ENCODE measurements at places on chromosomes 13 and 19. TPM values are rescaled to one million over a fixed set of nuclear protein-coding genes. Genes with fewer than 3 reads are reported as not detected.
A peak's percentile ranks its signal among the peaks of the same experiment; 100 is the strongest.

DNA sequence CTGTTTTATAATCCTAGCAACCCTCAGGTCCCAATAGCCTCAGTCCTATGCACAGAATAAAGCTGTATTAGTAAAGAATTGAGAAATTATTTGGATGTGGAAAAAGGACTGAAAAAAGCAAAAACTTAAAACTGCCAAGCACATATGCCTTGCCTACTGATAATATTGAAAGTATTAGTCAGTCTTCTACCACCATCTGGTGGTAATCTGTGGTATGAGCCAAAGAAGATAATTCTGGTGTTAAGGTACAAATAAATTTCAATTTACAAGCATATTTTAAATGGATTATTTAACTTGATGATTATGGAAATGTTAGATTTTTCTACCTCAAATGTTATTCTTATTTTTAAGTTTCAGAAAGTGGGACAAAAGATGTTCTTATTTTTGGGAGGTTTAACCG, 460.3 kb upstream of the KLHL1 start:
- no peak for DNase-seq
- no peak overlapping the region for H3K27ac ChIP-seq
- no peaks in the 10 kb centered on the region for H3K36me3 ChIP-seq
- no peaks in the 10 kb centered on the region for H3K4me1 ChIP-seq

- no peak for DNase-seq
- no peak overlapping the region for H3K27ac ChIP-seq
- peaks cover 11% of the 10 kb centered on the region for H3K27me3 ChIP-seq
- no peaks in the 10 kb centered on the region for H3K4me1 ChIP-seq
These were observed 11.8 kb downstream of the COL4A2 start for GRCh38 chr13:110318920-110319319.

GRCh38 chr13:98371516-98372023, 194.5 kb upstream of the RNF113B start:
- no peaks in the 10 kb centered on the region for H3K36me3 ChIP-seq
- no peaks in the 10 kb centered on the region for H3K4me1 ChIP-seq
- peaks cover 5% of the 10 kb centered on the region for H3K27me3 ChIP-seq
- no peak overlapping the region for H3K4me3 ChIP-seq
- H3K27ac ChIP-seq, result no peak overlapping the region

DNA sequence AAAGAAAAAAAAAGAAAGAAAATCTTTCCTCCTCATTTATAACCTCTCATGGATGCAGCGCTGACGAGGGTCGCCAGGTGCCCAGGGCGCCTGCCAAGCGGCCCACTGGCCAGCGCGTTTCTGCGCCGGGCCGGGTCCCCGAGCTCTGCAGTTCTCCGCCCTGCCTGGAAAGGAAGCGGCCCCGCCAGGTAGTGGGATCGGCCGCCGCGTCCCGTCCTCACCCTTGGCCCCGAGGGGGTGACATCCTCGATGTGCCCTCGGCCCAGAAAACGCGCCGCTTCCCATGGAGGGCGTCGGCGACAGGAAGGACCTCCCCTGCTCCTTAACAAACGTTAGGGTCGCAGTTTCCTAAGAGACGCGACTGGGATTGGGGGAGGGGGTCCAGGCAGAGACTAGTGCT, 56.9 kb downstream of the ZNF726 start:
- H3K27ac ChIP-seq, result no peak overlapping the region
- H3K4me3 ChIP-seq, result no peak overlapping the region
- H3K36me3 ChIP-seq, result no peaks in the 10 kb centered on the region
- H3K27me3 ChIP-seq, result peaks cover 16% of the 10 kb centered on the region

DNA sequence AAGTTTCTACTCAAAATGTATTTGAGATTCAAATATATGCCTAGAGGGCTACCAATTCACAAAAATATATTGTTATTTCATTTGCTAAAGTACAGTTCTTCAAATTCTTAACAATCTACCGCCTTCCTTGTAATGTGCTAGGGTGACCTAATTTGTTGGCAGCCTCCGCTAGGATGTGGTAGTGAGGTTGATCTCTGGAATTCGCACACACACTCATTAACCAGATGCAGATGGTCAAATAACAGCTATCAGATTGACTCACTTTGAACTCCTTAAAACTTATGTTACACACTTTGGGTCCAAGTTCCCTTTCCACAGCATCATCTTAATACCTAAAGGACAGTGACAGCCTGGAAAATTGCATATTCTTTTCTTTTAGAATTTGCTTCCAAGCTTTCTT, 367.3 kb downstream of the DCT start:
- no peak overlapping the region for H3K27ac ChIP-seq
- no peaks in the 10 kb centered on the region for H3K27me3 ChIP-seq
- no peaks in the 10 kb centered on the region for H3K4me1 ChIP-seq

GRCh38 chr19:6480848-6481415, 655 bp downstream of the DENND1C start:
- H3K27me3 ChIP-seq, result no peaks in the 10 kb centered on the region
- peaks cover 12% of the 10 kb centered on the region for H3K36me3 ChIP-seq
- H3K27ac ChIP-seq, result peak overlapping the region; percentile 89
- H3K4me3 ChIP-seq, result peak overlapping the region; percentile 91
- peaks cover 29% of the 10 kb centered on the region for H3K4me1 ChIP-seq

GRCh38 chr19:18287836-18288772, 6.7 kb upstream of the JUND start:
- H3K4me3 ChIP-seq, result no peak overlapping the region
- H3K4me1 ChIP-seq, result peaks cover 59% of the 10 kb centered on the region
- no peak for DNase-seq
- no peak overlapping the region for H3K27ac ChIP-seq
- H3K27me3 ChIP-seq, result no peaks in the 10 kb centered on the region

DNA sequence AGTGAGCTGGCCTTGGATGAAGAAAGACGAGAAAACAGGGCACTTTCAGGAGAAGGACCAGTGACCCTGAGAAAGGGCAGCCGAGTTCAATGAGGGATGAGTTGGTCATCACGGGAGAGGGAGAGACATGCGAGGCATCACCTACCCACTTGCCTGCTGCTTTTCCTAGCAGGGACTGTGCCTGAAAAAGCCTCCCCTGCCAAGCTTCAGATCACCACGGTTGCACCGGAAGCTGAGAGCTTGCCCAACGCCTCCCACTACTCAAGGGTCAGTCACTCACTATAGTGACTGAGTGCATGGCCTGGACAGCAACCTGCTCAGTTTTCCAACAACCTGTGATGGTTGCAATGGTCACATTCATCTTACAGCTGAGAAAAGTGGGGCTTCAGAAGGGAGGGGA, 12.6 kb upstream of the EPHX3 start:
- no peak overlapping the region for H3K27ac ChIP-seq
- H3K27me3 ChIP-seq, result no peaks in the 10 kb centered on the region
- no peak for DNase-seq
- H3K4me1 ChIP-seq, result no peaks in the 10 kb centered on the region
- H3K4me3 ChIP-seq, result no peak overlapping the region

DNA sequence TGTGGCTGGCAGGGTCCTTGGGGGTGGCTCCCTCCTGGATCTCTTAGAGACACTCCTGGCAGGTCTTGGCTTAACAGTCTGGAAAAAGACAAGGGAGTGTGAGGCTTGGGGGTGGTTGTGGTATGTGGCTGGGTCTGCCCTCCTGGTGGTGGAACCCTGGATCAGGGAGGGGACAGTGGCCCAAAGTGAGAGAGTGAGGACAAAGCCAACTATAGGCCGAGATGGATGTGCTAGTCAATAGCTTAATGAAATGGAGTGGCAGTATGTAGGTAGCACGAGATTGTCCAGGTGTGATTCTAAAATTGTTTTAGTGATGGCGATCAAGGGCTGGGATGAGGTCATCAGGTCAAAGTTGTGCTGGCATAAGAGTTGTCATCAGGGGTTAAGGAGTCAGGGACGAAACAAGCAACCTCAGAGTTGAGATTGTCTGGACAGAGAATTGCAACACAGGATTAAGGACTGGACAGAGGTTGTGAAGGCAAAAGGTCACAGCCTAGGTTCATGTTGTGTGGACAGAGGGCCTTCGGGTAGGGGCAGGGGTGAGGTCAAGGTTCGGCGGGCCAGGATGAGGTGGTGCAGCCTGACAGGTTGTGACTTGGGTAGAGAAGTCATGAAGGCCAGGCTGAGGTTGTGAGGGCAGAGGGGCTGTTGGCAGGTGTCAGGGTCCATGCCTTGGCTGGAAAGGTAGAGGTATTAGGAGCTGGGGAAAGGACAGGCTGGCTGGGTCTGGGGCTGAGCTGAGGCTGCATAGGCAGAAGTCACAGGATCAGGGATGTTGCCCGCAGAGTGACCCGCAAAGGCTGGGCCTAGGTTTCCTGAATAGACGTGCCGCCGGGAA, 4.5 kb upstream of the RASAL3 start:
- H3K4me1 ChIP-seq, result peaks cover 37% of the 10 kb centered on the region
- H3K27ac ChIP-seq, result no peak overlapping the region
- peak overlapping the region; percentile 66 for H3K4me3 ChIP-seq
- no peak for DNase-seq
- H3K36me3 ChIP-seq, result peaks cover 3% of the 10 kb centered on the region
- H3K27me3 ChIP-seq, result peaks cover 15% of the 10 kb centered on the region

GRCh38 chr13:20102525-20103180, 58.2 kb downstream of the GJA3 start:
- no peak overlapping the region for H3K4me3 ChIP-seq
- no peaks in the 10 kb centered on the region for H3K4me1 ChIP-seq
- H3K27ac ChIP-seq, result no peak overlapping the region
- DNase-seq, result no peak
- H3K27me3 ChIP-seq, result peaks cover 46% of the 10 kb centered on the region

DNA sequence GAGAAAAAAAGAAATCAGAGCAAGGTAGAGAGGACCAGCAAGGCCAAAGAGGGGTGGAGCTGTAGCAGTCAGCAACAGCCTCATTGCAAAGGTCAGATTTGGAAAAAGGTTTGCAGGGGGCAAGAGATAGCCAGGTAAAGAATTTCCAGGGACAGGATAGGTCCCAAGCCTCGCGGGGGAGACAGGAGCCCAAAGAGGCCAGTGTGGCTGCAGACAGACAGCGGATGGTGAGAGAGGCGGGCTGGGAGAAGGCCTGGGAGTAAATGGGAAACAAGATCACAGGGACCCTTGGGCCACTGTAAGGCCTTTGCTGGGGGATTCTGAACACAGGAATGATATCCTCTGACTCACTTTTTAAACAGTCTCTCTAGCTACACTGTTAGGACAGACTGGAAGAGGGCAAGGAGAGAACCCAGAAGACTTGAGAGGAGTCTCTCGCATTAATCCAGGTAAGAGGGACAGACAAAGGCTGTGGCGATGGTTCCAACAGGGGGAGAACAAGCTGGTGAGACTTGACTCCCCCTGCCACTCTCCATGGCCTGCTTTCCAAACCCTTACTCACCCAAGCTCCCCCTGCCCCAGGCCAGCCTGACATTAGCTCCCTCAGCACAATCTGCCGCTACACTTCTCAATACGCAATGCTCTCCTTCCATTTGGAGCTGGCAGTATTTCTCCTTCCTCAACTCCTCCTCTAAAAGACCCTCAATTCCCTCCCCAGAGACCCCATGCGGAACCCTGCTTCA, 31.8 kb downstream of the DOCK9 start:
- no peak overlapping the region for H3K4me3 ChIP-seq
- H3K27ac ChIP-seq, result no peak overlapping the region
- no peaks in the 10 kb centered on the region for H3K4me1 ChIP-seq
- DNase-seq, result no peak
- H3K36me3 ChIP-seq, result peaks cover 4% of the 10 kb centered on the region
- no peaks in the 10 kb centered on the region for H3K27me3 ChIP-seq

DNA sequence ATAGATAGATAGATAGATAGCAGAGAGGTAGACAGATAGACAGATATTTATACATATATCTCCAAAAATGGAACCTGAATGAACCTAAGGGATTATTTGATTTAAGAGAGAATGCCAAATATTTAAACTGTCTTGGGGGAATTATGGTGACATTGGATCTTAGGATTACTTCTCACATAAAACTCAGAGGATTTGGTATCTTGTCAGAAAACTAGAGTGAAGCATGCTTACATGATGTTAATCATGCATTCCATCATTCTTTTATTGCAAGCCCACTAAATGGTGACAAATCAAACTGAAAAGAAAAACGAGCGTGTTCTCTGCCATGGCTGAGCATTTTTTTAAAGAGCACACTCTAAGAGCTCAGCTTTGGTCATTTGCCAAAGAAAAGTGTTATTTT, 165.2 kb downstream of the PCDH9 start:
- no peaks in the 10 kb centered on the region for H3K27me3 ChIP-seq
- H3K27ac ChIP-seq, result no peak overlapping the region
- peaks cover 5% of the 10 kb centered on the region for H3K4me1 ChIP-seq
- DNase-seq, result no peak
- H3K36me3 ChIP-seq, result no peaks in the 10 kb centered on the region
- H3K4me3 ChIP-seq, result no peak overlapping the region

The PSG11 gene
- total RNA-seq, result not detected

The GDF15 gene
- total RNA-seq, result not detected

The SHD gene
- total RNA-seq, result not detected

The CGB8 gene
- not detected for total RNA-seq

The GRK1 gene
- total RNA-seq, result 0.07 TPM

The GGN gene
- 0.22 TPM for total RNA-seq

The LILRB3 gene
- 1.1 TPM for total RNA-seq

The MAMSTR gene
- total RNA-seq, result 0.78 TPM

Measured in activated B cell treated with CpG ODN at 0.5 μM for 24 hours (primary cell).